ENCODE measurements at places on chromosomes 11 and 22.

- DNase-seq: no peak
These were observed 20.3 kb downstream of the ARHGAP20 start for GRCh38 chr11:110691926-110692325.

GRCh38 chr22:47052236-47053012 is 290.0 kb downstream of the TBC1D22A start:
- DNase-seq: no peak

DNA sequence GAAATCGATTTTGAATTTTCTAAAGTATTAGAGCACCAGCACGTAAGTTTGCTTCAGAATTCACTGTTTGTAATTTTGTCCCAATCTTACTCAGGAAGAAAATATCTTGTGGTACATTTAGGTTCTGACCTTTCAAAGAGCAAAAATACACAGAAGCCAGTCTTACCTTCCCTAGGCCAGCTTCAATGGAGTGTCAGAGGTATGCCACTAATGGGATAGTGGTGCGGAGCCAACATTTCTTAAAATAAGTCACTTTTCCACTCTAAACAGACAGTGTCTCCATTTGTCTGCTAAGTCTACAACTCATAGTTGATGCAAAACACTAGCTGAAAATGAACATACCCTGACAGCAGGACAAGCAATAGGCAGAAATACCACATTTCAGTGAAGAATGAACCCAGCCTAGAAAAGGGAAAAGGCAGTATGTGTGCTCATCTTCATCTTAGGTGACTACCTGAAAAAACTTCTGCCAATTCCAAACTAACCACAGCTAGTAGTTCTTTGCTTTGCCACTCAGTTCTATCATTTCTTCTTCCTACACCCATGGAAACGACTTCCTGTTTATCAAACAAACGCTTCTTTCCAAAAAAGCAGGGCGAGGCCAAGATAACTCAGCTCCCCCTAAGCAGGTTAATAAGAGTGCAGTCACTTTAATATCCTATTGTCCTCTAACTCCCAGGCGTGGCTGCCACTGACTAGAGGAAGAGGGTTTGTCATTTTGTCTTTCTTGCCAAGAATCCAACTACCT is 94.0 kb upstream of the APOA1 start:
- no peak for DNase-seq

- peak; percentile 62 for DNase-seq
These were observed 2.0 kb downstream of the KDM2A start for GRCh38 chr11:67120881-67121710.

- DNase-seq: no peak
These were observed 108.4 kb upstream of the SLC22A12 start for GRCh38 chr11:64482588-64482987.

DNA sequence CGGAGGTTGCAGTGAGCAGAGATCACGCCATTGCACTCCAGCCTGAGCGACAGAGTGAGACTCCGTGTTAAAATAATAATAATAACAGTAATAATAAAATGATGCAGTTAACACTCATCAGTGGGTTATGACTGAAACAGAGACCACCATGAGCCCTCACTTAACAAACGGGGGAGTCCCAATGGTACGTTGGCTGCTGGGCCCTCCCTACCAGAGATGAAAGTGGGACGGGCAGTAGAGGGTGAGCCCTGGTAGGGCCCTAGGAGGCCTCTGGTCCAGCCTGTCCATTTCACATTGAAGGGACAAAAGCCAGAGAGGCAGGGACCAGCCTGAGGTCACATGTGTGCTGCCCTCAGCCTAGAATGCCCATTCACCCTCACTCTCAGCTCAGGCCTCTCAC is 13.7 kb upstream of the KIAA0930 start:
- no peak for DNase-seq

- DNase-seq: no peak
These were observed 38.5 kb upstream of the NUP50 start for GRCh38 chr22:45125188-45125587.

- DNase-seq: no peak
These were observed 29.2 kb downstream of the ADAMTS15 start for GRCh38 chr11:130477586-130478203.

DNA sequence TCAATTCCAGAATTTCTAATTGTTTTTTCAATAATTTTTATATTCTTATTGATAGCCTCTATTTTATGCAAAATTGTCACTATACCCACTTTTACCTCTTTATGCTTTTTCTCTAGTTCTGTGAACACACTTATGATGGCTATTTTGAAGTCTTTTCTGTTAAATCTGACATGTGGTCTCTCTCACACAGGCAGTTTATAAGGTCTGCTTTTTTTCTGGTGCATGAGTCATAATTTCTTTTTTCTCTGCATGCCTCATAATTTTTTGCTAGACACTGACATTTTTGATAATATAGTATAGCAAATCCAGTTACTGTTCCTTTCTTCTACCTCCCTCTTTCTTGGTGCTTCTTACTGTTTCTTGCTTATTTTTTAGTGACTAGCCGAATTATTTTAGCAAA is 36.0 kb downstream of the ZBTB44 start:
- no peak for DNase-seq

DNA sequence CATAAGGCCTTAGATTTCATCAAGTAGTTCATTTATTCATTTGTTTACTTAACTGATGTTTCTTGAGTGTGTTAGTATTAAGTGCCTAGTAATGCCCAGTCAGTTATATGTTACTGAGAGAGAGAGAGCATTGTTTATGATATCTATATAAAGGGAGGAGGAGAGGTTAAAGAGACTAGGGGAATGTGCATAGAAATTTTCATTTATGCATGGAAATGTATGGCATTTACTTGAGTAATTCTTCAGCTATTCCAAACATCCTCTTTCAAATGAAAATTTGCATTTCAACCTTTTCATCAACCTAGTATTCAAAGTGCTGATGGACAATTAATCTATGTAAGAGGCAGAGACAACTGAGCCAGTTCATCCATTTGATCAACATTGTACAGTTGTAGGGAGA is 199.7 kb downstream of the NELL1 start:
- DNase-seq: no peak

GRCh38 chr22:39906207-39906606 is 5.3 kb downstream of the GRAP2 start:
- no peak for DNase-seq

- no peak for DNase-seq
These were observed 25.1 kb downstream of the OR10A6 start for GRCh38 chr11:7905961-7906429.

DNA sequence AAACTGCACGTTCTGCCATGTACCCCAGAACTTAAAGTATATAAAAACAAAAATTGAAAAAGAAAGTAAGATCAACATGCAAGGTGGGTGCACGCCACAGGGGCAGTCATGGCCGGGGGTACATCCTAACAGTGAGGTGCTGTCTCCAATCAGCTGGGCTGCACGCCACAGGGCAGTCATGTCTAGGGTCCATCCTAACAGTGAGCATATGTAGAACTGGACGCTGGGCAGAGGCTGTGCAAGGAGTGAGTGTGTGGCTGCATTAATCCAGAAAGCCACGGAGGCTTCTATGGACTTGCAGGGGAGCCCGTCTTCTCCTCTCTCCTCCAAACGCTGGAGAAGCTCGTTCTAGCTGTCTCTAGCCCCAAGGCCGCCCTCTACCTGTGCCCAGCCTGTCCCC is 1105.0 kb downstream of the BRD1 start:
- no peak for DNase-seq

- DNase-seq: no peak
These were observed 42.6 kb upstream of the TUB start for GRCh38 chr11:8038393-8038792.

DNA sequence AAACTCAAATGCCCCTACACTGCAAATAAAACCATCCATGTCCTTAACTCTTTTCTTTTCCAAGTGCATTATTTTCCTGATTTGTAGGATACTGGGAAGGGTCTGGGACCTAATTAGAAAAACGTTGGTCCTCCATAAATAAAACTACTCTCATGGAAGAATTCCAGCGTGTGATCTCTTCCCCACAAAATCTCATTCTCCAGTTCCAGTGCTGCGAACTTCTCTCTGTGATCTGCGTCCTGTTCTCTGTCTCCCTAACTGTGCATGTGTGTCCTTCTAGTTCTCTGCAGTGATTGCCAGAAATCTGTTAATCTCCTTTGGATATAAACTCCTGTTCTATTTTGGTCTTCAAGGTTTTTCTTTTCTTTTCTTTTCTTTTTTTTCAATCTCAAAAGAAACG is 148.1 kb downstream of the BBOX1 start:
- no peak for DNase-seq

DNA sequence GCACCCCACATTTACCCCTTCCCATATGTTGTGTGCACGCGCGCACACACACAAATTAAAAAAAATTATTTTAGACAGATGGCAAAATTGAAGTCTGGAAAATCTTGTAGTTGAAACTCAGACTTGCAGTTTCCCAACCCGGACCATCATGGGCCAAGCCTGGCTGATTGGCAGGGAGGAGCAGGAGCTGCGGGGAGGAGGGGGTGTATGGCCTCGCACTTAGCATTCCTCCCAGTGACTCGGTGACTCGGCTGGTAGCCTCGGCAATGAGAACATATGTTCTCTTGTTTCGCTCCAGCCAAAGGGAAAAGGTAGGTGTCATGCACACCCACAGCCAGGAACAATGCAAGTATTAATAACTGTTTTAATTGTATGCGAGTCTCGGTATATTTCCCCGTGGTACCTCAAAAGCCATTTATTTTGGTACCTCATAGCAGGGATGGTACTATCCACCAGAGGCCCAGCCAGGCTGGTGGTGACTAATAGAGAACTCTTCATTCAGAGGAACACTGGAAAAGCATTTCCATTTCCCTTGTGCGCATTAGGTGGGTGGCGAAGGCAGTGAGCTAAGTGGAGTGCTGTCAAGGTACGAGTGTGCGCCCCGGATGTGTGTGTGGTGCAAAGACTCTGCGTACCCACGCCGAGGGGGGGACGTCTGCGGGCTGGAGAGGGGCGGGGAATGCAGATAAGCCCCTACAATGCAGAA is 92.5 kb downstream of the DSCAML1 start:
- no peak for DNase-seq

GRCh38 chr11:118008271-118008911 is 22.2 kb downstream of the IL10RA start:
- DNase-seq: no peak

- DNase-seq: no peak
These were observed 4.9 kb downstream of the SYN3 start for GRCh38 chr22:33053323-33053722.

GRCh38 chr22:41826021-41826420 is 6.9 kb upstream of the SREBF2 start:
- no peak for DNase-seq

DNA sequence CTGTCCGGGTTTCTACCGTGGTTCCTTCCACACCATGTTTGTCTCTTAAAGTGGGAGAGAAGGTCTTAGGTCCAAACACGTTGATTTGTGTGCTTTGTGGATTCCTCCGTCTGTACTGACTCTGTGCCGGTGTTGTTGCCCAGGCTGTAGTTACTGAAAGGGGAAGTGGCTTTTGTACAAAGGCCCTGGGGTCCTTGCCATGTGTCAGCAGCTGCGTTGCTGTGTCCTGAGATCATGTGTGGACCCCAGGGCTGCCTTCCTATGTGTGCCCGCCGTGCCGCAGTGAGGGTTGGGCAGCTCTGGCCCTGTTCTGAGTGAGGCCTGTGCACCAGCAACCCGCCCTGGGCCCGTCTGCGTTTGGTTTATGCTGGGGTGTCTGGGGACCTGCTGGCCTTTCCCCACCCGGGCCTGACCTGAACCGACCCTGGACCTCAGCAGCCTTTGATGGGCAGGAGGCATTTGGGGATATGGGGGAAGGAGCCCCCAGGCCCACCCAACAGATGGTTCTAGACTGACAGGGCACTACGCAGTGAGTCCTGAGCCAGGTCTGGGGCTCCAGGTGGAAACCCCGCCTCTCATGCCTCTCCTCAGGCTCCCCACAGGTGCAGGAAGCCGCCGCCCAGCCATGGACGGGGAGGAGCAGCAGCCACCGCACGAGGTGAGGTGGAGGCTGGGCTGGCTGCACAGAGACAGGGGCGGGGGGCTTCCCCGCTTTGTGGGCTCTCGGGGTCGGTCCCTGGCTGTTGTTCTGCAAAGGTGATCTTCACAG is 6.9 kb downstream of the TRABD start:
- DNase-seq: peak; percentile 66

- DNase-seq: no peak
These were observed 13.8 kb upstream of the MIAT start for GRCh38 chr22:26643418-26644100.

DNA sequence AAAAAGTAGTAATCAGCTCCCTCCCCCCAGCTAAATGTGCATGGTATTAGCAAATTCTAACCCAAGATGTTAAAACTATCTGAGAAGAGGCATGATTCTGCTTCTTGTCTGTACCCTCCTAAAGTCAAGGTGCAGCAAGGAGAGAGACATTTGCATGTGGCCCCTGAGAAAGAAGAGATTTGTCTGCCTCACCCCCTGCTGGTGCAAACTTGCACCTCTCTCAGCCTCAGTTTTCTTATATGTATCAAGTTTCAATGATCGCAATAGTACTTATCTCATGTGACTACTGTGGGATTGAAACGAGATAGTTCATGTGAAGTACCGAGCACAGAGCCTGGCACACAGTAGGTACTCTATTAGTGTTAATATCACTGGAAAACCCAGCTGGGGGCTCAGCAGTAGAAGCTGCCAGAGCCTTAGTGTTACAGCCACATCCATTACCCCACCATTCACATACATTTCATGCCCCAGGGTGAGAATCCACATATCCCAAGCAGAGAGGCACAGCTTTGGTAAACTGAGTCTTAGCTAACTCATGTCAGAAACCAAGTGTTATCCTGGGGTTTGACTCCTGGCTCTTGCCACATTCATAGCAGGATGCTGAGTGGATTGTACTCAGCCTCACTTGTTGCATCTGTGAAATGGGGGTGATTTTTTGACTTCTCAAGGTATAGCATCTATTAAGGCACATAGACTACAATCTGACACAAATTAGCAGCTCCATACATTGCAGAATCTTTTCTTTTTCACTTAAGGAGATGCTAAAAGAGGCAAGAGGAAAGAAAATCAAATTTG is 24.9 kb downstream of the CD44 start:
- no peak for DNase-seq

- no peak for DNase-seq
These were observed 362.1 kb upstream of the PDGFD start for GRCh38 chr11:104526006-104526405.

GRCh38 chr22:49367041-49367697 is 460.5 kb downstream of the BRD1 start:
- no peak for DNase-seq

DNA sequence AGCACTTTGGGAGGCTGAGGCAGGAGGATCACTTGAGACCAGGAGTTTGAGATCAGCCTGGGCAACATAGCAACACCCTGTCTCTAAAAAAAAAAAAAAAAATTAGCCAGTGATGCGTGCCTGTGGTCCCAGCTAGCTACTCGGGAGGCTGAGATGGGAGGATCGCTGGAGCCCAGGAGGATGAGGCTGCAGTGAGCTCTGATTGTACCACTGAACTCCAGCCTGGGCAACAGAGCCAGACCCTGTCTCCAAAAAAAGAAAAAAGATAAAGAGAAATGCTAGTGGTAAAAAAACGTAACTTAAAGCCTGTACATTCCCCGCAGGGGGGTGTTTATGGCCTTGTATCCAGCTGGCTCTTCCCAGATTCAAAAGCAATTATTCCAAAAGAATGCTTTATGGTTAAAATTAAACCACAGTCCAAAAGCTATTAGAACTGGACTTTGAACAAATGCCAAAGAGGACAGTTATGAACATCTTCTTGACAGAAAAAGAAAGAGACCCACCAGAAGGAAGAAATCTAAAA is 16.4 kb upstream of the SNX32 start:
- DNase-seq: no peak

GRCh38 chr22:40404251-40405177 is 34.1 kb downstream of the SGSM3 start:
- DNase-seq: no peak
